Neuronal stem cell (in vitro differentiated cells): ENCODE measurements at places on chromosomes 7 and 10.

DNA sequence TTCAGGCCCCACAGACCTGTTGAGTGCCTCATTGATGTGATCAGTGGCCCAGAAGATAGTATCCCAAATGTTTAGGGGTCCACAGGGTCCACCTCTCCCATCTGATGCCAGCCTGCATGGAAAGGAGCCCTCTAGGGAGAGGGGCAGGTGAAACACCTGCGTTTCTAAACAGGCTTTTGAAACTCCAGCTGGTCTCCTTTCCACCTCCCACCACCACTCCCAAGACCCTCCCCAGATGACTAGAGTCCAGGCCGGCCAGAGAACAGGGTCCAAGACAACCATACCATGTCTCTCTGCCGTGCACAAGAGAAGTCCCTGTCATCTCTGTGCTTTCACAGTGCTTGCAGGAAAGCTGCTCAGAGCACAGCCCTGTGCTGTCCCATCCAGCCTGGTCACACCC is 105.0 kb upstream of the NANOS1 start:
- DNase-seq = no peak

DNA sequence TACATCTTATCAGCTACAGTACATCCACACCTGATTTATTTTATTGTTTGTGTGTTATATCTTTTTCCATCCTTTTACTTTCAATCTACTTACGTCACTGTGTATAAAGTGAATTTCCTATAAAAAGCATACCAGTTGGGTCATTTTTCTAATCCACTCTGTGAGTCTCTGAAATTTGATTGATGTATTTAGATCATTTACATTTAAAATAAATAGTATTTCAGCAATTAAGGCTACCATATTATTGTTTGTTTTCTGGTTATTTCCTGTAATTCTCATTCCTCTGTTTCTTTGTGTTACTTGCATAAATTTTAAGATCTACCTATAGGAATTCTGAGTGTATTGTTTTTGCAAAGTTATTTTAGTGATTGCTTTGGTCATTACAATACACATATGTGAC is 53.7 kb downstream of the VSTM4 start:
- DNase-seq = no peak

GRCh38 chr7:157613575-157614322 is 276.9 kb downstream of the DNAJB6 start:
- no peak for DNase-seq

DNA sequence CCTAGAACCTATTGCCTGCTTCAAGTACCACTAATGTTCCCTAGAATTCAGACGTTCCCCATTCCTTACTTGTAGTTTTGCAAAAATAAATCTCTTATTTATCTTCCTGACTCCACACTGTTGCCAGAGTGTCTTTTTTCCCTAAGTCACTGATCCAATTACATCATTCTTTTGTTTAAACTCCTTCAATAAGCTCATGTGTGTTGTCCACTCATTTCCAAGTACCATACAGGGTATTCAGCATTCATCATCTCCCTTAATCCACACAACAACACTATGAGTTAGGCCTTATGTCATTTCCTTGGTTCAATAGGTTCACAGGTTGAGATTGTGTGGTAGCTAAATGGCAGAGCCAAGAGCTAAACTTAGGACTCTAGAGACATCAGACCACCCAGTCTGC is 119.9 kb upstream of the RHOBTB1 start:
- no peak for DNase-seq

DNA sequence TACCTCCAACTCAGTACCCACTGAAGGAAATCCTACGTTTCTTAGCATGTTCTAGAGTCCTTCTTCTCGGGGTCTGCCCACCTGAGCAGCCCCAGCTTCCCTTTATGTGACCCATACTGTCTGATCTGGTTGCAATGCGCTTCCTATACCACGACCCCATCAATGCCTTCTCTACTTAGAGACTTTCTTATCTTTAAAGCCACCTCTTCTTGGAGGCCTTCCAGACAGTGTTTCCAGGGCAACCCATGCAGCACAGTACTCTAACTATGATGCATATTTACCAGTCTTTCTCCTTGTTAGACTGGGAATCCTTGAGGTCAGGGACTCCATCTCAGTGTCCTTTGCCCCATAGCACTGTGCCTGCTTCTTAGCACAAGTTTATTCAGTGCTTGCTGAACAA is 54.5 kb upstream of the SLF2 start:
- DNase-seq = no peak
